ENCODE measurements at places on chromosomes 1 and 21.

- DNase-seq = no peak
Observed at GRCh38 chr21:38234395-38235142, 22.2 kb upstream of the KCNJ15 start.

DNA sequence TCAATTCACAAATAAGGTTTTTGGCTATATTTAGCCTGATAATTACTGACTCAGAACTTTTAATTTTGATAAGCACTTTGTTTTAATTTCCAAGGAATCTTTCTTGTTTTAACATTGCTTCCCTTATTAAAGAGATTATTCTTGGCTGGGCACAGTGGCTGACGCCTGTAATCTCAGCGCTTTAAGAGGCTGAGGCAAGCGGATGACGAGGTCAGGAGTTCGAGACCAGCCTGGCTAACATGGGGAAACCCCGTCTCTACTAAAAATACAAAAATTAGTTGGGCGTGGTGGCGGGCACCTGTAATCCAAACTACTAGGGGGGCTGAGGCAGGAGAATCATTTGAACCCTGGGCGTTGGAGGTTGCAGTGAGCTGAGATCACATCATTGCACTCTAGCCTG lies 13.8 kb downstream of the ALG14 start:
- DNase-seq = no peak

DNA sequence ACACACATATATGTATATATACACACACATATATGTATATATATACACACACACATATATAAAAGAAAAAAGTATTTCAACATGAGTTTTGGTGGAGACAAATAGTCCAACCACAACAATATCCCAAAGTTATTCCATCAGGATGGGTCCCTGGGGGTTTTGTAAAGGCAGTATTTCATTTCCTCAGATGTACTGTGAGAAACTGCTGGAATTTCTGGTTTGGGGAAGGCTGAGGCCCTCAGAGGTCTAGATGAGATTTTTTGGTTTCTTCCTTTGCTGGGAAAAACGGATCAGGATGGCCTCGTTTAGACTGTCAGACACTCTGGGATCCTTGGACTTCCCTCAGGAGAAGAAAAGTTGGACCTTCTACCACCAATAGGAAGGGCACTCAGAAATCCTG lies 36.5 kb upstream of the TENT5B start:
- DNase-seq = no peak

DNA sequence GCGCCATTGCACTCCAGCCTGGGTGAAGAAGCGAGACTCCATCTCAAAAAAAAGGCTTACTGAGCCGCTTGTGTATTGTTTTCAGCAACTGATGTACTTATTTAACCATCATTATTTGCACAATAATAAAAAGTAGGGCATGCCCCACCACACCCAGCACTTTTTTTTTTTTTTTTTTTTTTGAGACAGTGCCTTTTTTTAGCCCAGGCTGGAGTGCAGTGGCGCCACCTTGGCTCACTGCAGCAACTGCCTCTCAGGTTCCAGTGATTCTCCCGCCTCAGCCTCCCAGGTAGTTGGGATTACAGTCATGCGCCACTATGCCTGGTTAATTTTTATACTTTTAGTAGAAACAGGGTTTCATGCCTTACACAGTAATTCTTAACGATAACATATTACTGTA lies 12.2 kb upstream of the TRNAU1AP start:
- DNase-seq = no peak

- DNase-seq = no peak
Observed at GRCh38 chr1:155966135-155966534, 12.2 kb downstream of the ARHGEF2 start.

GRCh38 chr1:206941766-206942418 lies 4.4 kb downstream of the PIGR start:
- no peak for DNase-seq

DNA sequence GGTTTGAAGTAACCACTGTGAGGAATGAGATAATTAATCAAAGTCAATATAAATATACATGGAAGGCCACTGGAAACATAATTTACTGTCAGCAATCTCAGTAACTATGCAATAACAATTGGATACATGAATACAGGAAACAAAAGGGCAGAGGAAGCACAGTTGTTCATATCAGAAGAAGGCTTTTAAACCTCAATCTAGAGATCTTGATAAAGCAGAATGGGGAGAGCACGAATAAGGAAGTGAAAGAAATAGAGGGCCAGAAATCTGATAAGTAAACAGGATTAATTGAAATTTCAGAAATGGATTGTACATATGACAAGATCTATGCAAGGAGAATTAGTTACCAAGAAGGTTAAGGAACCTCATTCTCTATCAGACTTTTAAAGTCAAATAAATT lies 93.0 kb downstream of the EVI5 start:
- DNase-seq = no peak

DNA sequence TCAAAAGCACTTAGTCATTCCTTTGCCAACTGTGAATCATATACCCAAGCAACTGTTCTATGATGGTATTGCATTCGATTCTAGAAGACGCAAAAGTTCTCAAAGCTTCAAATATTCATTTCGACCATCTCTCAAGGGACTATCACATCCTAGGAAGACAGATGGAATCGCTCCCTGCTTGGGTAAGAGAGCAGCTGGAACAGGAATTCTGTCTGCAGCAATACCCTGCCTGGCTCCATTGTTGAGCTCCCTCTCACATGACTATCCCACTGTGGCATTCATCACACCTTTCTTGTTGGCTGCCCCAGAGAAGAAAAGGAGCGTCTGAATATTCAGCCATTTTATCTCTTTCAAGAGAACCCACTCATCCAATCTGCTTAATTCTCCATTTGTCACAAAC lies 397.7 kb downstream of the NTNG1 start:
- DNase-seq = no peak

DNA sequence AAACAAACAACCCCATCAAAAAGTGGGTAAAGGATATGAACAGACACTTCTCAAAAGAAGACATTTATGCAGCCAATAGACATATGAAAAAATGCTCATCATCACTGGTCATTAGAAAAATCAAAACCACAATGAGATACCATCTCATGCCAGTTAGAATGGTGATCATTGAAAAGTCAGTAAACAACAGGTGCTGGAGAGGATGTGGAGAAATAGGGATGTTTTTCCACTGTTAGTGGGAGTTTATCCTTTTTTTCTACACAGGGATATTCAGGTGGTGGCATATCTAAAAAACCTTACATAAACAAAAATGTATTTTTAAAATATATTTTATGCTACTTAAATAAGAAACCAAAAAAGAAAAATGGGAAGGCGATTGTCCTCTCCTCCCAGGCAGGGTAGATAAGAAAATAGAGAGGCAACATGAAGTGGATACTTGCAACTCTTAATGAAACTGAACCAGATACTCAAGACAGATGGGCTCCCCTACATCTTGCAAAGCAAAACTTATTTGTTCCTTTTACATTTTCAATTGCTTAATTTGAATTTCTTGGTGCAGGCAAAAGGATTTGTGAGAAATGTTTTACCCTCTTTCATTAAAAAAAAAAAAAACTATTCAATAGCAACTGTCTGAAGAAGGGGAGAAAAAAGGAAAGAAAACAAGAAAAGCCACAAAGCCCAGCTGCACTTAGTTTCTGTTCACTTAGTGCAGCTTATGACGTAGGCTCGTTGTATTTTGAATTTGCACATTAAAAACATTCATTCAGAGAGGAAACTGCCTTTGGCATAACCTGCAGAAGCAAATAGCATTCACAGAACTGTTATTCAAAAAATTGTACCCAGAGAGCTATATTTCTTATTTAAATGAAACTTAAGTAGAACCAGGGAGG lies 36.9 kb upstream of the RGS1 start:
- no peak for DNase-seq

GRCh38 chr1:24186031-24186710 lies 918 bp downstream of the IFNLR1 start:
- no peak for DNase-seq

GRCh38 chr1:14606632-14607031 lies 8.1 kb downstream of the KAZN start:
- no peak for DNase-seq

GRCh38 chr1:44519035-44519676 lies 114.1 kb downstream of the RNF220 start:
- no peak for DNase-seq

DNA sequence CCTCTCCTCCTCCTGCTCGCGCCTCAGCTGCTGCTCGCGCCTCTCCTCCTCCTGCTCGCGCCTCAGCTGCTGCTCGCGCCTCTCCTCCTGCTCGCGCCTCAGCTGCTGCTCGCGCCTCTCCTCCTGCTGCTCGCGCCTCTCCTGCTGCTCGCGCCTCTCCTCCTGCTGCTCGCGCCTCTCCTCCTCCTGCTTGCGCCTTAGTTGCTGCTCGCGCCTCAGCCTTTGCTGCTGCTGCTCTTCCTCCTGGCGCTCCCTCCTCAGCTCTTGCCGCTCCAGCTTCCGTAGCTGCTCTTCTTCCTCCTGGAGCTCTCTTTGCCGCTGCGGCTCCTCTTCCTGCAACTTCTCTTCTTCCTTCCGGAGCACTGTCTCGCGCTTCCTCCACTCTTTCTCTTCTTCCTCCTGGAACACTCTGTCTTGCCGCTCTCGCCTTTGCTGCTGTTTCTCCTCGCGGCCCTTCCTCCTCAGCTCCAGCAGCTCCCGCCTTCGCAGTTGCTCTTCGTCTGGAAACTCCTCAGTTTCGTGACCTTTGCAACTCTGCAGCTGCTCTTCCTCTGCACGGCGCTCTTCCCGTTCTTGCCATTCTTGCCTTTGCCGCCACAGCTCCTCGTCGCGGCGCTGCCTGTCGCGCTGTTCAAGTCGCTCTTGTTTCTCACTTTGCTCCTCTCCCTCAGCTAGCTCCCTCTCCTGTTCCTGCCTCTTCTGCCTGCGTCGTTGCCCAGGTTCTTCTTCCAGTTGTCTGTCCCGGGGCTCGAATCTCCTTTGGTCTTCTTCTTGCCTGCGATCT lies 3.0 kb downstream of the TCHH start:
- DNase-seq = no peak

DNA sequence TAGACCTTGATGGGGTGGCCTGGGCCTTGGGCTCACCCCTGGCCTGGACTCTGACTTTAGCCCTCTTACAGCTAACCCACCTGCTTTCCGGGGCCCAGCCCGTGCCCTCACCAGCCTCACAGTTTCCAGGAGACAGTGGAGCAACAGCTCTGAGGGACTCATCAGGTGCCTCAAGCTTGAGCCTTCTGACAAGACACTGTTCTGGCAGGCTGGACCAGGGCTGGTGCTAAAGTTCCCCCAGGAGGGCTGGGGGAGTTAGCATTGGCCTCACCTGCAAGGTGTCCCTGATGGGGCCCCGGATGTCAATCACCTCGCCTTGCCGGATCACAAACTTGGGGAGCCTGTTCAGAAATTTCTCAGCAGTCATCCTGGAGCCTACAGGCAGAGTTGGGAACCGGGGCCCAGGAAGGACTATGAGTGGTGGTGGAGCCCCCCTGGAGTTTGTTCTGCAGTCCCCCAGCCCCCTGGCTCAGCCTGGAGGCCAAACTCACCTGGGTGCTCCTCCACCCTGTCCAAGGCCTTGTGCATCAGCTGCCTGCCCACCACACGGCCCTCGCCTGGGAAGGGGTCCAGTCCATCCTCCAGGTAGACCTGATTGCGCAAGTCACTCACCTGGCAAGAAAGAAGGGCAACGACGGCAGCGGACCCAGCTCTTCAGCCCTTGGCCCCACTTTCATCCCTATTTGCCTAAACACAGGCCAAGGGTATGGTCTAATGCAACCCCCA lies 4.1 kb downstream of the SH3BGRL3 start:
- no peak for DNase-seq

DNA sequence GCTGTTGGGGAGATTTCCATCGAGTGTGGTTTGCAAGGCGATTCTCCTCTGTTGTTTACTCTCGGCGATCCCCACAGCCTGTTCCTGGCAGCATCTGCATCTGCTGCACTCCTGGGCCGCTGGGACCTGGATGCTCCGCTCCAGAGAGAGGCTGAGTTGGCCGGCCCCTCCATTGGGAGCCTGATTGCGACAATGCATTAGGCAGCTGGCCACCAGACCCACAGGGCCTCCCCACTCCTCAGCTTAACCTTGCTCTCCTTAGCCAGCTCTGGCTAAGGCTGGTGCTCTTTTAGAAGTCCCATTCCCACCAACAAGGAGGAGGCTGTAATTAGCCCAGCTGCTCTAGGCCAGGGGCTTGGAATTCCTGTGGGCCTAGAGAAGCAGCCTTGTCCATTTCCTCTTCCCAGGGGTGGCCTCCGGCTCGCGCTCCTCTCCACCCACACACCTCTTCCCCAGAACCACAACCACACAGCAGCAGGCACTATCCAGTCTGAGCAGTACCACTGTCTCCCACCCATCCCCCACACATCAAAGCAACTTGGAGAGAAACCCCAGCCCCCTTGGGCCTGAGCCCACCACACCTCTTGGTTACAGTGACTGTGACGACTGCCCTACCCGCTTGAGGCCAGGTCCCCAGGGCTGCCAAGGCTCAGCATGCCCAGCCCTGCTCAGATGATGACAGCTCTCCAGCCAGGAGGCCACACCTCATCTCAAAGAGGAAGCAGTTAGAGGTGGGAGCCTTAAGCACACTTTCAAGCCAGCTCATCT lies 193.8 kb upstream of the EDN2 start:
- DNase-seq = no peak

GRCh38 chr1:11929849-11930248 lies 3.6 kb upstream of the KIAA2013 start:
- DNase-seq = no peak

- no peak for DNase-seq
Observed at GRCh38 chr1:110360431-110360830, 21.3 kb downstream of the RBM15 start.

- DNase-seq = no peak
Observed at GRCh38 chr1:220748089-220748934, at the start of gene MTARC2. TSS of gene MTARC2 (plus strand) at chr1:220748322. CDS start at chr1:220748532, 210 bp downstream.

- no peak for DNase-seq
Observed at GRCh38 chr1:223700942-223701637, 11.2 kb upstream of the CAPN2 start.

DNA sequence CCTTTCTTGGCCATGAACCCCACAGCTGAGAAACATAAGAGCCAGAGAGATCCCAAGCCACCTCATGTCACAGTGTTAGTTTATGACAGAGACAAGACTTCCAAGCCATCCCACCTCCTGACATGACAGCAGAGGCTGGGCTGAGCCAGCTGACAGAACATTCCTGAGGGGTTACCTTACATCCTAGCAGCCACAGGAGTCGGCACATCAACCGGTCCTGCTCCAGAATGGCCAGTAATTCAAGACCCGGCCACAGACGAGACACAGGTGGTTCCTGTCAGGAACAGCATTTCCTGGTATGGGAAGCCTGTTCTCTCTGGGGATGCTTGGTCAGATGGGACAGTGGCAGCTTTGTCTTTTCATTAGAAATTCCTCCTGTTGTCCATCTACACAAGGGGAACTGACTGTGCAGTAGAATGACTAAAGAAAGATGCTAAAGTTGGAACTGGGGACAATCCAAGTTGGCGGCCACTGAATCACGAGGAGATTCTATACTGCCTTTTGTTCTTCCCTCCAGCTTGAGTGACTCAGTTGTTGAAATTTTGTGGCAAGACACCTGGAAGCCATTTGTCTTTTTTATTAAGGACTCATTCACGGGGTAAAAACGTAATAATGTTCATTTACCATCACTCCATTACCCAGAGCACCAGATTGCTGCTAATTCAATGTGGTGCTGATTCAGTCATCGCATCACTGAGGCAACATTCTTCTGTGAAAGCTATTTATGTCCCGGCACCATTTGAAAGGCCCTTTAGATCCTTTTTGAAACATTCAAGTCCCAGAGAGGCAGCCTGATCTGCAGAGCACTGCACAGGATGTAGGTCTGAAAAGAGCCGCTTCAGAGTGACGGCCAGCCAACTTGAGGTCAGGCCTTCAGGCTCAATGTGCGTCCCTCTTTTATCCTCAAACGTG lies 37.2 kb upstream of the NPL start:
- no peak for DNase-seq

GRCh38 chr1:202576816-202577215 lies 133.4 kb downstream of the SYT2 start:
- no peak for DNase-seq

- DNase-seq = no peak
Observed at GRCh38 chr1:185654199-185654951, 79.8 kb upstream of the HMCN1 start.

Measured in NK-92 treated with Interleukin-12 subunit alpha and Interleukin-12 subunit beta, amount 100 ng/mL, for 24 hours (cell line).